Neural progenitor cell (in vitro differentiated cells): ENCODE measurements at places on chromosomes 1 and 21. TPM values are rescaled to one million over a fixed set of nuclear protein-coding genes. Genes with fewer than 3 reads are reported as not detected.

The ABCG1 gene
- 1.9 and 2.0 TPM in 2 replicates for total RNA-seq

The CTH gene
- 16.0 and 18.6 TPM in 2 replicates for total RNA-seq

The ZBTB8B gene
- 4.2 and 5.6 TPM in 2 replicates for total RNA-seq

GRCh38 chr1:42305639-42306038, 29.4 kb downstream of the FOXJ3 start:
- no peak overlapping the region for H3K27ac ChIP-seq
- no peaks in the 10 kb centered on the region for H3K27me3 ChIP-seq
- no peaks in the 10 kb centered on the region for H3K36me3 ChIP-seq

DNA sequence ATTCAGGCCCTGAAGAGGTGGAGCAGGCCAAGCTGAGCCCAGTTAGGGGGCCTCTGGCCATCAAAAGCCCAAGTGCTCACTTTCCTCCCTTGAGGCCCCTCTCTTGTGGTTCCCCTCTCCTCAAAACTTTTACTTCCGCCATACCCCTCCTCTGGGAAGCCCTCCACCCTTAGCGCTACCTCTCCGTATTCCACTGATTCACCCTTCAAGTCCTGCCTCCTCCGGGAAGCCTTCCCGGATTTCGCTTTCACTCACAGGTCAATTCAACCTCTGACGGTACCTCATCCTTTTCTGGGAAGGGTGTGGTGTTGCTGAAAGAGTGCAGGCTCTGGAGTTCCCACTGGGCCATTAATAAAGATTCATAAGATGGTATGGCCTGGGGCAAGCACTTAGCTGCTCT, 19.1 kb downstream of the SPOCD1 start:
- H3K27me3 ChIP-seq: no peaks in the 10 kb centered on the region
- no peak overlapping the region for H3K4me3 ChIP-seq
- no peak for DNase-seq
- H3K36me3 ChIP-seq: no peaks in the 10 kb centered on the region
- H3K4me1 ChIP-seq: peaks cover 29% of the 10 kb centered on the region

DNA sequence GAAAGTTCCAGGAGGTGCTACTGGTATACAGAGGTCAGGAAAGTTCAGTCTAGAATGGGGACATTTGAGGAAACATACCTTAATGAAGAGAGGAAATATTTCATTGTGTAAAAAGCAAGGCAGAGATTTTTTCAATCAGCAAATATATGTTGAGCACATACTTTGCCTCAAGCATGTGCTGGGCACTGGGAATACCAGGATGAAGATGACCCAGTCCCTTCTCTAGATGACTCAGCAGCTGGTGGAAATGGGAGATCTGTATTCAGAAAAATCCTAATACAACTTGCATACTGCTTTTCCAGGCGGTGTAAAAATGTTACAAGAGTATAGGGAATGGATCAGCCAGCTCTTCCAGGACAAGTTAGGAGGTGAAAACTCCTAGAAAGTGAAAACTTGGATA, 229.3 kb downstream of the FGGY start:
- no peaks in the 10 kb centered on the region for H3K27me3 ChIP-seq
- H3K36me3 ChIP-seq: no peaks in the 10 kb centered on the region
- no peak for DNase-seq
- H3K4me1 ChIP-seq: no peaks in the 10 kb centered on the region
- H3K27ac ChIP-seq: no peak overlapping the region
